ENCODE measurements at places on chromosomes 6 and 20. TPM values are rescaled to one million over a fixed set of nuclear protein-coding genes. Genes with fewer than 3 reads are reported as not detected.
A peak's percentile ranks its signal among the peaks of the same experiment; 100 is the strongest.

DNA sequence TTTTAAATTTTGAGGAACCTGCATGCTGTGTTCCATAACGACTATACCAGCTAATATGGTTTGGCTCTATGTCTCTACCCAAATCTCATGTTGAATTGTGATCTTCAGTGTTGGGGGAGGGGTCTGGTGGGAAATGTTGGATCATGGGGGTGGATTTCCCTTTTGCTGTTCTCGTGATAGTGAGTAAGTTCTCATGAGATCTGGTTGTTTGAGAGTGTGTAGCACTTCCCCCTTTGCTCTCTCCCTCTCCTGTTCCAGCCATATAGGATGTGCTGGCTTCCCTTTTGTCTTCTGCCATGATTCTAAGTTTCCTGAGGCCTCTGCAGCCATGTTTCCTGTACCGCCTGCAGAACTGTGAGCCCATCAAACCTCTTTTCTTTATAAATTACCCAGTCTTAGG lies 61.8 kb upstream of the NEDD9 start:
- no peak for DNase-seq

GRCh38 chr6:15370733-15371671 lies 125.1 kb downstream of the JARID2 start:
- DNase-seq: no peak

GRCh38 chr6:137876547-137876946 lies 9.5 kb downstream of the TNFAIP3 start:
- DNase-seq: no peak

GRCh38 chr6:41059556-41059955 lies 6.6 kb downstream of the APOBEC2 start:
- no peak for DNase-seq

DNA sequence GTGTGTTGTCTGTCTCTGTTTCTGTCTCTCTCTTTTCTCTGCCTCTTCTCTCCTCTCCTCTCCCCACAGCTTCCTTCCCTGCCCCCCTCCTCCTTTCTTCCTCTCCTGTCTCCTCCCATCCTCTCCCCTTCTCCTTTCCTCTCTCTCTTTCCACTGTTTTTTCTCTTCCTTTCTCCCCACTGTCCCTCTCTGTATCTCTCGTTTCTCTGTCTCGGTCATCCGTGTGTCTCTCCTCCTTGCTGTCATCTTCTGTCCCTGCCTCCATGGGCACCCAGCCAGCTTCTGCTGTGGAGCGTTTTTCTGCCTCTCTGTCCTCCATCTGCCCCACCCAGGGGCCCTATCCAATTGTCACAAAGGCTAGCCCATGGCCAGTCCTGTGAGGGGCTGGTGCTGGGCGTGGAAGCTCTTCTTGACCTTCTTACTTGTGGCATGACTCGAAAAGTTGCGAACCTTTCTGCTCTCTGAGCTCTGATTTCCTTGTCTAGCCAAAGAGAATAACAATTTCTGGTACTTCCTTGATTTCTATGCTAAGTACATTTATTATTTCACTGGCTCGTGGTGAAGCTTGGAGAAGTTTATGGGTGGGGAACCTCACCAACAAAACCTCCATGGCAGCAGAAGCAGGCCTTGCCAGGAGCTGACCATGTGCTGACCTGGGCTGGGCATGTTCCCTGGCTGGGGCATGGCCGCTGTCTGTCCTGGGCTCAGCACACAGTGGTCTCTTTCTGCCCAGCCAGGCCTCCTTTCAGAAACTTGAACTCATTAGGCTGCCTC lies 69.3 kb downstream of the CEBPB start:
- peak; percentile 94 for DNase-seq

DNA sequence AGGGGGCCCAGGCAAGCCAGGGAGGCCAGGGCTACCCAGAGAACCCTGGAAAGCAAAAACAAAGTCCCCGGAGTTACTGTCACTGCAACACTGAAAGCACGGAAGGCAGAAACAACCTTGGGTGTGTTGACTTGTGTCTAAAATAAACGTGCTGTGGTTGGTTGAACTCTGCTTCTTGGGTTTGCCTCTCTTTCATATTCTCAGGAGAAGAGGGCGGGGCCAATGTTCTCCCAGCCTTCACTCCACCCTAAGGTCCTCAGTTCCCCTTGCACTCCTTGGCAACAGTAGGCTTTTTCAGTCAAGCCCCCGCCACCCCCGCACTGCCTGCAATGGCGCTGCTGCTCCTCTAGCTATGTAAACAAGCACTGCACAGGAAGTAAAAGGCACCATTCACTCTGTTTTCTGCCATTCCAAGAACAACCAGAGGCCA lies 60.9 kb downstream of the COL9A1 start:
- no peak for DNase-seq

DNA sequence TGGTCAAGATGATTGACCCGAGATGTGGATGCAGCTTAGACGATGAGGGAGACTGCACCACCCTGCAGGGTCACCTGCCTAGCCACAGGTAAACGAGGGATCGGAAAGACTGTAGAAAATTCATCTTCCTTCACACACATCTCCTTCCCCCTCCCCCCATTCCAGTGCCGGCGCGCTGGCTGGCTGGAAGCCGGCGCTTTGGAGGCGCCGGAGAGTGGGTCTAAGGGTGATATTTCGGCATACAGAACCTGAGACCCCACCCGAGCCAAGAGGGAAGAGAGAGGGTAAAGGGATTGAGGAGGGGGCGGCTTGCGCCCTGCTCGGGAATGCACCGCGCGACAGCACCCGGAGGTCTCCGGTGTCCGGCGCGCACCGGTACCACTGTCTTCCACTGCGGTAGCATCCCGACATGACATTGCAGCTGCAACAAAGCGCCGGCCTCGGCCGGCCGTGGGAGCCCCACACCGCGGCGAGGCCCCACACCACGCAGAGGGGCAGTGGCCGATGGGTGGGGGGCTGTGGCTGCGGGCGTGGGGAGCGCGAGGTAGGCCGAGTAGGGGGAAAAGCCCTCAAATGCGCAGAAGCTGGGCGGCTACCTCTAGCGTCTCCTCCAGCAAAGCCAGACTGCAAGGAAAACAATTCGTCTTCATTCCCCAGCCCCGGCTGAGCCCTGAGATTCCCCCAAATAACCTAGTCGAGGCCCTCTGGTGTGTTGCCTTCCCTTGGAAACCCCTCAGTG lies 984 bp downstream of the TNFRSF21 start:
- DNase-seq: peak; percentile 85

- no peak for DNase-seq
These were observed 393.8 kb upstream of the IMPG1 start for GRCh38 chr6:76466286-76466685.

DNA sequence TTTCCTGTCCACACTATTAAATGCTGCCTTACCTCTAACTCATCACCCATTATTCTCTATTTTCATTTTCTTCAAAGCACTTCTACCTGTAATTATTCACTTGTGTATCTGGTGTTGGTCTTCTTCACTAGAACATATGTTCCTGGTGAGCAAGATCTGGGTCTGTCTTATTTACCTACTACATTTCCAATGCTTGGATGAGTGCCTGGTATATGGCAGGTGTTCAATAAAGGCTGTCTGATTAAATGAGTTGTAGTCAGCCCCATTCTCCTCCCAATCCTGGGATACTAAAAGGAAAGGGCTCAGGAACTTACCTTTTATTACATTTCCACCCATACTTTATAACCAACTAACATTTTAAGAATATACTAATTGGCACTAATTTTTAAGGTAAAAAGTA lies 61.0 kb downstream of the CEP162 start:
- DNase-seq: no peak

- no peak for DNase-seq
These were observed 65.5 kb upstream of the GCM1 start for GRCh38 chr6:53214172-53214571.

DNA sequence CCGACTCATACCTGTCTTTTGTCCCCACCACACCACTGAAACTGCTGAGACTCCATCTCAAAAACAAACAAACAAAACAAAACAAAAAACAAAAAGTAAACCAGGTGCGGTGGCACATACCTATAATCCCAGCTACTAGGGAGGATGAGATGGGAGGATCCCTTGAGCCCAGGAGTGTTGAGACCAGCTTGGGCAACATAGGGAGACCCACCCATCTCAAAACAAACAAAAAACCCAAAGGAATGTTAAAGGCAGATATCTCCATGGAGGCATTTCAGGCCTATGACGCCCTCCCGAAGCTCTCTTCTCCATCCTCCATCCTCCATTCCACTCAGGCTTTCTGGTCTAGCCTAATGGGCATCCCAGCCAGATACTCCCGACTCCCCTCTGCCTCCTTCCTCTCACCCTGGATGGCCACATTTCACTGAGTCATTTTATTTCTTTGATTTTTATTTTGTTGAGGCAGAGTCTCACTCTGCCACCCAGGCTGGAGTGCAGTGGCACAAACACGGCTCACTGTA lies 3.2 kb upstream of the SLC4A11 start:
- DNase-seq: no peak

DNA sequence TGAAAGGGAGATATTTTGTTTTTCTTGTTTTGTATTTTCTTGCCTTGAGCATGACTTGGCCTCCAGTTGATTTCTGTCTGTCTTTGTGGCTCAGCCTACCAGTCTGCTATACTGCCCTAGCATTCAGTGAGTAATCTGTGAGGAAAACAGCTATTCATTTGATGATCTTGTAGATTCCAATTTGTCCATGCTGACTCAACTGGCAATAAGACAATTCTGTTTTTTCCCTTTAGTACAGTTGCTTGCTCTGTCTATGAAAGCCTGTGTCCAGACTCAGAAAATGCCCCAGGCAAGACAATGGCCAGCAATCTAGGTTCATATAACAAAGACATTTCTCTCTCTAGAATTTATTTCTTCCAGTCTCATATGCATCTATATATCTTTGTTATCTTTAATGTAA lies 10.9 kb upstream of the SOX4 start:
- DNase-seq: no peak

GRCh38 chr20:49435639-49436038 lies 46.8 kb downstream of the KCNB1 start:
- no peak for DNase-seq

DNA sequence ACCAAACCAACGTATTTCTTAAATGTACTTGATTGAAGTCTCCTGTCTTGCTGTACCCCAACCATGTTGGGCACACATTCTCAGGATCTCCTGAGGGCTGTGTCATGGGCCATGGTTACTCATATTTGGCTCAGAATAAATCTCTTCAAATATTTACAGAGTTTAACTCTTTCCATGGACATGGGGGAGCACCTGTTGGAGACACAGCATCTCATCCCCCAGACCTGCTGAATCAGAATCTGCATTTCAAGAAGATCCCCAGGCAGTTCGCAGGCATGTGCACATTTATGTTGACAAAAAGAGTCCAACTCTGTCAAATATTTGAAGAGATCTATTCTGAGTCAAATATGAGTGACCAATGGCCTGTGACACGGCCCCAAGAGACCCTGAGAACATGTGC lies 24.5 kb downstream of the PIGT start:
- DNase-seq: no peak

DNA sequence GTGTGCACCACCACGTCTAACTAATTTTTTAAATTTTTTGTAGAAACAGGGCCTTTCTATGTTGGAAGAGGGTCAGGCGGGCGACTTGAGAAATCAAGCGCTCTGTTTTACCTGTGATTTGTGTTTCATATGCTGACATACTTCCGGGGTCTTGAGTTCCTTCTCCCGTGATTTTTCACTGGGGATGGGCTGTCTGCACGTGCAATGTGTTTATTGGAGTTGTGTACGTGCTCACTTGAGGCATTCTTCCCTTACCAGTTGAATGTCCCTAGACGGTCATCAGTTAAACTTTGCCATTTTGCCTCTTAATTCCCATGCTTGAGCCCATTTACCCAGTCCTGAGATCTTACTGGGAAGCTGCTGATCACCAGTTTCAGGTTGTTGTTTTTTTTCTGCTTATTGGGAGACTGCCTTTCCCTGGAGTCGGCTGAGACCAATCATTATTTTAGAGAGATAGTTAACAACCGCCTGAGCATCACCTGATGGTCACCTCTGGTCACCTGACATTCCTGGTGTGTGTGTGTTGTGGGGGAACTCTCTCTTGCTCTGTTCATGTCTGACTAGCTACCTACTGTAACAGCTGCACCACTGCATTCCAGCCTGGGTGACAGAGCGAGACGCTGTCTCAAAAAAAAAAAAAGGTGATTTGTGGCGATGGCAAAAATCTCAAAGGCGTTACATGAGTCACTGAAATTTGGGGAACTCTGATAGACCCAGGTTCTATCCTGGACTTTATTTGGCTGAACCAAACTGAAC lies 34.8 kb upstream of the NCOA3 start:
- no peak for DNase-seq

GRCh38 chr6:16205377-16206144 lies 32.8 kb upstream of the GMPR start:
- DNase-seq: no peak

- DNase-seq: no peak
These were observed at the start of gene SLC35F1 for GRCh38 chr6:117906958-117907600. SLC35F1 (plus strand) TSS chr6:117907264.

DNA sequence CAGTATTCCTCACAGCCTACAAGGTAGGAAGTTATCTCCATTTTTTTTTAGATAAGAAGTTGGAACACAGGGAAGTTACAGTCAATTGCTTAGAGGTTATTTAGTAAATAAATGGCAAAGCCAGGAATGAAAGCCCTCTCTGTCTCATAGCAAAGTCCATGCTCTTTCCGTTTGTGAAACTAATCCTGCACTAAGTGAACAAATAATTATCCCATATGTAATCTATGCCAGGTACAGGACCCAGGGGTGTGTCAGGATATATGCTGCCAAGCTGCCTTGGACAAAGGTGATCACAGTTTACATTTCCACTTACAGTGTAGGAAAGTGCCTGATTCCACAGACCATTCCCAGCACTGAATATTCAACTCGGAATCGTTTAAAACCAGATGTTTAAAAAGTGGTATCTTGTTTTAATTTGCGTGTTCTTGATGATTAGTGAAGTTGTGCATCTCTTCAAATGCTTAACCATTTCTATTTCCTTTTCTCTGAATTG lies 13.6 kb upstream of the GMDS start:
- no peak for DNase-seq

DNA sequence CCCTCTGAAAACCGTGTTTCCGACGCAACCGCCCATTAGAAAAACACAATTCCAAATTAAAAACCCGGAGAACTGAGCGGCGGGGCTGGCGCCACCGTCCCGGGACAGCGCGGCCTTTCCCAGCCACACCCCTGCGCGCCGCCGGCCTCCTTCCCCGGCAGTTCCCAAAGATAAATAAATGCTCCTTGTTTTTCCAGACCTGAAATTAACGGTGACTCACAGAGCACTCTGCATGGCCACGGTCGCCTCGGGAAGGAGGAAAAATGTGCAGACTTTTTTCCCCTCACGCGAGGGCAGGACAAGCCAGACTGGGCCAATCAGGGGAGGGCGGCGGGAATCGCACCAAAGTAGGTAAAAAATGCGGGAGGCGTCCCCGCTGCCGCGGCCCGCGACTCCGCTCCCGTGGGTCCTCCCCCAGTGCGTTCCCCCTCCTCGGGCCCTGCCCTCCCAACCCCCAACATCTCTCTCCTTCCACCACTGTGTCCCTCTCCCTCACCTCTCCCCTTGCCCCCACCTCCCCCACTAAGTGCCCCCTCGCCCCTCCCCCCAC lies 828 bp upstream of the DSTN start:
- DNase-seq: peak; percentile 96

GRCh38 chr6:13788820-13789219 lies 25.5 kb downstream of the MCUR1 start:
- no peak for DNase-seq

REM1 gene
- total RNA-seq: 1.3 TPM

EBF4 gene
- 5.0 TPM for total RNA-seq

CGAS gene
- 1.8 TPM for total RNA-seq

C6orf58 gene
- total RNA-seq: not detected

CAGE1 gene
- total RNA-seq: not detected

C6orf118 gene
- total RNA-seq: not detected

HTR1E gene
- total RNA-seq: not detected

ULBP2 gene
- 0.68 TPM for total RNA-seq

ADGRF5 gene
- total RNA-seq: 3.4 TPM

Measured in lower leg skin (tissue), 4 donors.